ENCODE measurements at places on chromosomes 16 and 17.

DNA sequence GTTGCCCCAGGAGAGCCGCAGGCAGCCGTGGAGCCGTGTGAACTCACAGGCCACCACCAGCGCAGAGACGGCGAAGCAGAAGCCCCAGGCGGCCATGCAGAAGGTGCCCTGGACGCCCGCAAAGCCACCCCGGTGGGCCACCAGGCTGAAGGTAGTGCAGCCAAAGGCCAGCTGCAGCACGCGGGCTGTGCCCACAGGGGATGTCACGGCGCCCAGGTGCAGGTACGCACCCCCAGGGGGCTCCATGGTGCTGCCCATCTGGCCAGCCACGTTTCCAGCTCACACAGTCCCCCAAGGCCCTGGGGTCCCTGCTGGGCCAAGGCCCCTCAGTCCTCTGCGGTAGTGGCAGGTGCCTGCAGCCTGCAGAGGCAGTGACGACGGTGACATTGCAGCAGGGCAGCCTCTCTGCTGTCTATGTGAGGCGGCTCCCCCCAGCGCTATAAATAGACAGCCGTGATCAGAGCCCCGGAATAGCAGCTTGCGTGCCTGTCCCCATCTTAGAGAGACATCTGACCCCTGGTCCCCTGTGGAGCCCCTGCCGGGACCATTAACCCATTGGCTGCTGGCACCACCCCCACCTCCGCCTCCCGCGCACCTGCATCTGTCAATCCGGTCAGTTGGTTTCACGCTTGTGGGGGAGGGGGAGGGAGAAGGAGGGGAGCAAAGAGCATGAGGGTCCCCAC, 4.5 kb upstream of the PYCR1 start:
- no peak for DNase-seq

GRCh38 chr17:7295230-7296180, 1.1 kb upstream of the YBX2 start:
- DNase-seq: no peak

DNA sequence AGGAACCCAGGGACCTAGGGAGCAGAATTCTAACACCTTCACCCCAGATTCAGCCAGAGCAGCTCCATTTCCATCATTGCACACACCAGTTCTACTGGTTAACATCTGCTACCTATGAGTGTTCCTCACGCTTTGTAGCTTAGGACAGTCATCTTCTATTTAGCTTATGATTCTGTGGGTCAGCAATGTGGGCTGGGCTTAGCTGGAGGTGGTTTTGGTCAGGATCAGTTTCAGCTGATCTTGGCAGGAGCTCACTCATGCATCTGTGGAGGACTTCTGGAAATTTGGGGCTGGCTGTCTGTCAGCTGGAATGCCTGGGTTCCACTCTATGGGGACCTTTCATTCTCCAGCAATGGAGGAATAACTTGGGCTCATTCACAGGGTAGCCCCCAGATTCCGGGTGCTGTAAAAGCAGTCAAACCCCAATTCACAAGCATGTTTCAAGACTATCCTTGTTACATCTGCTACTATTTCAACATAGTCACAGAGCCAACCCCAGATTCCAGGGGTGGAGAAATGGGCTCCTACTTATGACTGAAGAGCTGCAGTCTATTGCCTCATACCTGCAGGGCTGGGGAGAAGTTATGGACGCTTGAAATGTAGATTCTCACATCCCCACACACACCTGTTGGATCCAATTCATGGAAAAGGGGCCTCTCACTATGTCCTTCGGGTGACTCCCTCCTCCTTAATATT, 3.4 kb upstream of the HP start:
- DNase-seq: no peak

DNA sequence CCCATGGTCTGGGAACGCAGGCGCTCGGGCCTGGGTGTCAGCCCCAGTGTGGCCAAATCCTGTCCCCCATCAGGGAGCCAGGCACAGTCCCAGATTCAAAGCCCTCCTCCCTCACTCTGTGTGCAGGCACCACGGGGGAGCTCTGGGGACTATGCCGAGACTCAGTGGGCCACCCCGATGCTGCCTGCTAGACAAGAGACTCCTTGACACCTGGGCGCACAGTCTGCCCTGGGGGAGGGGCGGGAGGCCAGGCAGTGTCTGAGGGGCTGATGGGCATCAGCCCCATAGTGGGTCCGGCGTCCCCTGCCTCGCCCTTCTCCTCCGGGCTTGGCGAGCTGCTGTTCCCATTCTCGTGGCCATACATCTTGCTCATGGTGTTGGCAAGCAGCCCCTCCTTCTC, 8.5 kb upstream of the CD79B start:
- DNase-seq: no peak

- DNase-seq: no peak
Observed at GRCh38 chr17:65762973-65763372, 201.5 kb upstream of the AXIN2 start.

GRCh38 chr17:43543771-43544575, 2.2 kb downstream of the ETV4 start:
- DNase-seq: no peak

DNA sequence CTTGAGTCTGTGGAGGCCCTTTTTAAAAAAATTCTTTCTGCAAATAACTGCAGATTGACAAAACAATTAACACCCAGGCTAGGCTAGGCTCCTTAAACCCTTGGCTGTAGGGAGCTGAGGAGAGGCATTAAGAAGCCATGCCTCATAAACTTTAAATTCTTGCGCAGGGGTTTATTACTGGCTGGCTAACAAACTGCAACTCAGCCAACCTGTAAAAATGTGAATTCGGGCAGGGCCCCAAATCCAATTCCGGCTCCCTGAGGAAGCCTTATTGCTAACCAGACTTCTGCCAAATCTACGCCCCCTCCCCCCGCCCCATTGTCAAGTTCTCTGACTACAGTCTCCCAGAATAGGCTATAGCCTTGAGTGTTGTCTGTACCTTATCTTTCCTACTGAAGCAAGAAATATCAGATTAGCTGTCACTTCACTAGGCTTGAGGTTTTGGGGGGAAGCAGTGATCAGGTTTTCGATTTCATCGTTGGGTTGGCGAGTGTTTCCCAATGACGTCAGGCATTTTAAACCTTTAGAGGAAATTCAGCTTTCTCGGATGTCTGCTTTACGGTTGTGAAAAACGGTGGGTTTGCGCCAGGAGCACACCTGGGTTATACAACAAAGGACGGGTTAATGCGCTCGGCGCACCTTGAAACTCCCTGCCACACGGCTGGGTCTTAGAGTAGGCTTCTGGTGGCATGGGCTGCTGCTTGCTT, 2.0 kb downstream of the CDH3 start:
- no peak for DNase-seq

GRCh38 chr16:71645450-71645849, 19.5 kb downstream of the MARVELD3 start:
- no peak for DNase-seq

- no peak for DNase-seq
Observed at GRCh38 chr16:82769845-82770244, 143.1 kb downstream of the CDH13 start.

- DNase-seq: no peak
Observed at GRCh38 chr16:31138621-31139578, 3.4 kb upstream of the PRSS8 start.

DNA sequence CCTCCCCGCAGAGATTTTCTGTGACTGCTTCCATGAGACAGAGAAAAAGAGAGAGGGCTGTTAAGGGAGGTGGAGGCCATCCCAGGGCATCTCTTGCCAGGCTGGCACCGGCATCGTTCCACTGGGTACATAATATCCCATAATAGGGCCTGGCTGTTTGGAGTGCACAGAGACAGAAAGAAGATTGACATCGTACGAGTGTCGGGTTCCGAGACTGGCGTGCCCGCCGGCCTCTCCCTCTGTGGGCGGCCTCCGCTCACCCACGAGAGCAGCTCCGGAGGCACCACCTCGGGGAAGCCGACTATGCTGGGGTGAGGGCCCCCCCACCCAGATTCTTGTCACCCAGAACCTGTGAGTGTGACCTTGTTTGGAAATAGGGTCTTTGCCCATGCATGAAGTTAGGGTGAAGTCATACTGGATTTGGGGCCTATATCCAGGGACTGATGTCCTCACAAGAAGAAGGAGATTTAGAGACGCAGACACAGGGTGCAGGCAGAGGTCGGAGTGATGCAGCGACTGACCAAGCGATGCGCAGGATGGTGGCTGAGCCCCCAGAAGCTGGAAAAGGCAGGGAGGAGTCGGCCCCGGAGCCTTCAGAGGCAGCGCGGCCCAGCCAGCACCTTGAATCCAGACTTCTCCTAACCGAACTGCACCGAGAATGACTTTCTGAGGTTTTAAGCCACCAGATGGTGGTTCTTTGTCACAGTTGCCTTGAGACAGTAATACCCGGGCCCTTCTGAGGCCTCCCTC, 101.8 kb upstream of the CIBAR2 start:
- no peak for DNase-seq

- DNase-seq: no peak
Observed at GRCh38 chr17:73686961-73687360, 42.7 kb upstream of the SDK2 start.

DNA sequence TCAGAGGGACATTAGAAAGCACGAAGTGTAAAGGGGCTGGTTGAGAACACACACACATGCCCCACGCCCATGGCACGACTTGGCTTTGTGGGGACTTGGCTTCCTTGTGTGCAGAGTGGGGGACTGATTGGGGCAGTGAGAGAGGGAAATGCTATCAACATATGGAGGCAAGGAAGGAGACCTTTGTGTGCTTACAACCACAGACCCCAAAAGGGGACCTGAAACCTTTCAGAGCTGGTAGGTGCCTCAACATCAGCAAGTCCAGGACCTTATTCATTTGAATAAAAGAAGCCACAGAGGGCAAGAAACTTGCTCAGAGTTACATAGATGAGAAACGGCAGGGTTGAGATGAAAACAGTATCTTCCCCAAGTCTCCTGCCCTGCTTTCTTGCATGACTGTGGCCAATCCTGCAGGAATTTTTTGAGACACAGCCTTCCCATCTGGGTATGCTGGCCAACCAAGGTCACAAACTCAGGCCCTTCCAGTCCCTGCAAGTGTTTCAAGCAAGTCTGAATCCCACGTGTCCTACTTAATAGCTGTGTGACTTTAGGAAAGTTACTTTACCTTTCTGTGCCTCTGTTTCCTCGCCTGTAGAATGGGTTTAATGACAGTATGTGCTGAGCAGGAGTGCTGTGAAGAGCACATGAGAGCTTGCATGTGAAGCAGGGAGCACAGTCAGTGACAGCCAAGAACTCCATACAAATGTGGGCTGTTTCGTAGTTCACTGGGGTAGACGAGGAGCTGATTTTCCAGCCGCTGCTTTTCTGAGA, 26.2 kb downstream of the C16orf78 start:
- DNase-seq: no peak

DNA sequence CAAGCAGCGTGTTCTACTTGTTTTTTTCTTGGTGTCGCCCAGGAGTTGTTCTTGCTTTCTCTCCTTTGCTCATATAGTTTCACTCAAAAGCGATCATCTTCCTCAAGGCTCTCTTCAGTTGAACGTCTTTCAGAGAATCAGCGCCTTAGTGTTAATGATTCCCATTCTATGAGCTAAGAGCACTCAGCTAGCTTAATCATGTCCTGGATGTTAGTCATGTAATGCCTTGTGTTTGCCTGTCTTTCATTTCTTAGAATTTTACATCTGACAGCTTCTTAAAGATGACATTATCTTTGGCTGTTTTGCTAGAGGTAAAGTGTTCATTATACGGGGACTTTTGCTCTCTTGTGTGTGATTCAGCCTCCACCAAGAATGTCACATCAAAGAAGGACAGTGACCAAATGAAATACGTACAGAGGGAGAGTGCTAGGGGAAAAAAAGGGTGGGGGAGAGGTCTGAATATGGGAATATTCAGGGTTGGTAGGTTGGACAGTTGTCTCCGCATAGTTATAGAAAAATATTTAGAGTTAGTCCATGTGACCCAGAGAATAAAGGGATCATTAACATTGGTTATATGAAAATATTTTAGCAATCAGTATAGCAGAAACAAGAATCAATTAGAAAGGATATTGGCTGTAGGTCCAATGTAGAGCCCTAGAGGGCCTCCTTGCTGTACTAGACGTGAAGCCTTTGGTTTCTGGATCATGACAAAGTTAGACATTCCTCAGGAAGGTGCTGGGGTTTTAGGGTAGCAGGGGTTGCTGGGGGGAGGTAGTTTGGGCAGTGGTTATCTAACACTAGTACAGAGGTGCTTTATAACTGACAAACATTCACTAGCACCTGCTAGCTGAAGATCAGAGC, 31.9 kb upstream of the ANKFN1 start:
- DNase-seq: no peak

GRCh38 chr16:86783636-86784626, 205.6 kb downstream of the FOXL1 start:
- DNase-seq: no peak

DNA sequence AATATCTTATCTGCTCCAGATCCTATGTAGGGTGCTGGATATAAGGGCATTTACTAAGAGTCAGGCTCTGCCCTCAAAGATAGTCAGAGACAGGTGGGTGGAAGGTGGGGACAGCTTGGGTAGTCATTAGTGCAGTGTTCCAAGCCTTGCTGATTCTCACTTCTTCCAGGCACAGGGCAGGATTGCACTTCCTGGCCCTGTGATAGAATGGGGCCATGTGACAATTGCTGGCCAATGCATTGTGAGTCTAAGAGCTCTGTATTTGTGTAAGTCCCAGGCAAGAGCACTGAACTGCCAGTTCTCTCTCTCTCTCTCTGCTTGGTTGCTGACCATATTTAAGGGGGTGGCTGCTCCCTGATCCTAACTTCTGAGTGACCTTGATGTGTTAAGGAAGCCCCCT, 112.1 kb downstream of the C16orf78 start:
- DNase-seq: no peak

- no peak for DNase-seq
Observed at GRCh38 chr17:7132511-7133094, 18.0 kb upstream of the ASGR2 start.

DNA sequence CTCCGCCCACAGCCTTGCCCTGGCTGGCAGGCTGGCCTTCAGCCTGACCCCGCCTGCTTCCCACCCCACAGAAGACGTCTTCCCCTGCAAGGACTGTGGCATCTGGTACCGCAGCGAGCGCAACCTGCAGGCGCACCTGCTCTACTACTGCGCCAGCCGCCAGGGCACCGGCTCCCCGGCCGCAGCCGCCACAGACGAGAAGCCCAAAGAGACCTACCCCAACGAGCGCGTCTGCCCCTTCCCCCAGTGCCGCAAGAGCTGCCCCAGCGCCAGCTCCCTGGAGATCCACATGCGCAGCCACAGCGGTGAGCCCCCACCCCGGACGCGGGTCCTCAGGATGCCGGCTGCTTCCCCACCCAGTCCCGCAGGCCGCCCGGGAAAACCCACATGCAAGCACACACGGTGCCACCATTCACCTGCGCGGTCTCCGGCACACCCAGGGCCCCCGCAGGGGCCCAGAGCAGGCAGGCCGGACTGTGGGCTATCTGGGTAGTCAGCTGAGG, 38.2 kb upstream of the ZC3H18 start:
- DNase-seq: no peak

DNA sequence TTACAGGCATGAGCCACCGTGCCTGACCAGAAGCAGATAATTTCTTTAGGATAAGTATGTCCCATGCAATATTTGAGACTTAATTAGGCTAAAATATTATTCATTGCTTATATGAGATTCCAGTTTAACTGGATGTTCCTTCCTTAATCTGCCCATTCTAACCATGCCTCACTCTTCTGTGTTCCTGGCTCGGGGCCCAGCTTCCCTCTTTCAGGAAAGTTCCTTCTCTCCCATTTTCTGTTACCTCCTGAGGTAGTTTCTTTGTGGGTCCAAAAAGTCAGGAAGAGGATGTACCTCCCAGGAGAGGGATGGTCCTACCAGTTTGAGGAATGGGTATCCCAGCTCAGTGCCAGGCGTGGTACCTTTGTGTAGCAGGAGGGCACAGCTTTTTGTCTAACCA, 23.3 kb downstream of the UNK start:
- DNase-seq: no peak

Data from stimulated activated CD8-positive, alpha-beta memory T cell treated with anti-CD3 and anti-CD28 coated beads, Interleukin-2, amount 100 ng/mL, for 48 hours (primary cell).